ENCODE measurements at places on chromosomes 11 and 22.

GRCh38 chr11:17331669-17332068 is 19.9 kb upstream of the NCR3LG1 start:
- DNase-seq = no peak

GRCh38 chr22:28440592-28441390 is 238.8 kb downstream of the TTC28 start:
- no peak for DNase-seq

DNA sequence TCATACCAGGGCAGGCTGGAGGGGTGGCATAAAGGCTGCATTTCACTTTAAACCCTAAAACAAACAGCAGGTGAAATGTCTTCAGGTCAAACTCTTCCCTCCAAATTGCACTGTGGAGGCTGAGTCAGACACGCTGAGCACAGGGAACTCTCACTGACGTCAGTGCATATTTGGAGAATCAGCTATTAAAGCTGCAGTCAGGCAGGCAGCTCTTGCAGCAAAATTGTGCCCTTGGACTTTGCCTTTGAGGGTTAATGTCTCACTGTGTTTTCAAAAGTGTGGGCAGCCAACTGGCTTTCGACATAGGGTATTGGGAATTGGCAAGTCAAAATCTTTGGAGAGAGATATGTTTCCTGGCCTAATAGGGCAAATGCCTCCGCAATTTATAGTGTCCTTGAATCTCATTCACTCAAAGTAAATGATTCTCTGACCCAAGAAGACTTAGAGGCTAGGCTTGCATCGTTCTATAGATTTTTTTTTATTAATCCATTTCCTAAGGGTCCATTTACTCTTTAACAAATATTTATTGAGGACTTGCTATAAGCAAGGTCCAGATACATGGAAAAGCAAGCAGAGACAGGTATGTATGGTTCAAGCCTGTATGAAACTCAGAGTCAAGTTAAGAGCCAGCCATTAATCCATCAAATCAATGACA is 27.7 kb upstream of the SMCO4 start:
- no peak for DNase-seq

- no peak for DNase-seq
Observed at GRCh38 chr11:72278905-72279304, 34.9 kb upstream of the PHOX2A start.

GRCh38 chr11:119999220-119999619 is 138.7 kb downstream of the TRIM29 start:
- DNase-seq = no peak

DNA sequence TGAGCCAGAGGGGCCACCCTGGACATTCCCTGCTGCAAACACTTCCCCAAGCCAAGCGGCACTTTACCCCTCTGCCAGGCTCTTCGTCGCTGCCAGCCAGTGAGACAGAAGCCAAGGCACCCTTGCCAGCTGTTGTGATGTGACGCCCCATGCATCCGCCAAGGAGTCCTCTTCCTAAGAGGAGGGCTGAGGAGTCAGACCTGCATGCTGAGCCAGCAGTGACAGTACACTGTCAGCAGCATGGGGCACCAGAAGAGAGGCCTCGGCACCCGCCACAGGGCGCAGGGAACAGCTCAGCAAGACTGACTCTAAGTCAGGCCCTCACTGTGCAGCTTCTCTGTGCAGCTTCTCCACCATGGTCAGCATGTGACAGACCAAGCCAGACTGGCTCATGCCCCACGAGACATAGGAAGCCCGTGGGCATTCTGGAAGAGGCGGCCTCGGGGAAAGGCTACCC is 26.4 kb downstream of the VPS37C start:
- DNase-seq = no peak

- DNase-seq = no peak
Observed at GRCh38 chr11:106187860-106188456, 110.5 kb downstream of the AASDHPPT start.

- no peak for DNase-seq
Observed at GRCh38 chr11:1060410-1060809, 14.3 kb upstream of the MUC2 start.

- DNase-seq = no peak
Observed at GRCh38 chr11:102097186-102097585, 13.1 kb upstream of the YAP1 start.

- DNase-seq = no peak
Observed at GRCh38 chr11:68335683-68336082, 23.3 kb downstream of the LRP5 start.

- no peak for DNase-seq
Observed at GRCh38 chr22:31828739-31829138, 74.9 kb downstream of the DEPDC5 start.

DNA sequence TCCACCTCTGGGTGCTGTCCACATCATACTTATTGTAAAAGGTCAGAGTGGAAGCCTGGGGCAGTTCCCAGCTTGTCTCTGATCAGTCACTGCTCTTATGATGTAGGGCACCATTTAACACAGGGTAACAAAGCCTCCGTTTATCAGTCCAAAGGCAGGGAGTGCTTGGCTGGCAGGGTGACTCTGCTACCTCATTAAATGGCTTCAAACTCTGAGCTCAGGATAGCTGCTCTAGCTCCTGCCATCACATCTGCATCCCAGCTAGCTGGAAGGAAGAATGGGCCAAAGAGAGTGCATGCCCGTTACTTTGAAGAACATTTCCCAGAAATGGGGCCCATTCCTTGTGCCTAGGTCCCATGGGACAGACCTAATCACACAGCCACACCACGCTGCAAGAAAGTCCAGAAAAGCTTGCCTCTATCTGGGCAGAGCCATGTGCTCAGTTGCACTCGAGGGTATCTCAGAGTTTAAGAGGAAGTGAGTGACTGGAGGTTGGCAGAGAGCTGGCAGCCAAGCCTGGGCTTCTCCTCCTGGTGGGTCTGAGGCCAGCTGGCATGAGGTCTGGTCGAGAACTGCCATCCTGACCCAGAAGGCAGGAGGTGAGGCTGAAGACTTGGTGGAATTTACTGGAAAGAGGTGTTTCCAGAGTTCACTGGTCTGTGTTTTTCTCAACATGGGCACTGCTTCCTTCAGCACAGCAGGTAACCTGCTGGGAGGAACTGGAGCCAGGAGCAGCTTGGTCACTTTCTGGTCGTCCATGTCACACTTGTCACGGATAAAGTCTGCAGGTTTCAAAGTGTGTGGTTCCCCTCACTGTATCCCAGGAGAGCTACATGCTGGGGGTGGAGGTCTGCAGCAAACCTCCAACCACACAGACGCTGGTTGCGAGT is 935.7 kb downstream of the BRD1 start:
- DNase-seq = no peak

- DNase-seq = no peak
Observed at GRCh38 chr11:36333468-36333867, 37.4 kb downstream of the PRR5L start.

DNA sequence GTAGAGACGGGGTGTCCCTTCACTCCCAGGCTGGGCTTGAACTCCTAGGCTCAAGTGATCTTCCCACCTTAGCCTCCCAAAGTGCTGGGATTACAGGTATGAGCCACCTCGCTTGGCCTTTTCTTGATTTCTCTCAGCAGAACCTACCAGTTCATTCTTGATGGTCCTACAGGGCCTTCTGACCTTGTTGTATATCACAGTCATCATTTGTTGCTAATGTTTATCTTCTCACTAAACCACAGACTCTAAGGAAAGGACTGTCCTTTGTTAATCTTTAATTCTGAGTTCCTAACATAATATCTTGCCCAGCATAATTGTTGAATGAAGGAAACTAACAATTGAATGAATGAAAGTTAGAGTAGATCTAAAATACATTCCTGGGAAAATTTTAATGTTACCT is 22.0 kb upstream of the ZC3H12C start:
- DNase-seq = no peak
